ENCODE measurements at places on chromosomes 5 and 9.
A peak's percentile ranks its signal among the peaks of the same experiment; 100 is the strongest.

- DNase-seq, result peak; percentile 97
Measured at GRCh38 chr9:128455849-128456612, at the start of gene ODF2. Gene ODF2 (plus strand): TSS chr9:128456006. CDS start chr9:128456092, 86 bp downstream.

DNA sequence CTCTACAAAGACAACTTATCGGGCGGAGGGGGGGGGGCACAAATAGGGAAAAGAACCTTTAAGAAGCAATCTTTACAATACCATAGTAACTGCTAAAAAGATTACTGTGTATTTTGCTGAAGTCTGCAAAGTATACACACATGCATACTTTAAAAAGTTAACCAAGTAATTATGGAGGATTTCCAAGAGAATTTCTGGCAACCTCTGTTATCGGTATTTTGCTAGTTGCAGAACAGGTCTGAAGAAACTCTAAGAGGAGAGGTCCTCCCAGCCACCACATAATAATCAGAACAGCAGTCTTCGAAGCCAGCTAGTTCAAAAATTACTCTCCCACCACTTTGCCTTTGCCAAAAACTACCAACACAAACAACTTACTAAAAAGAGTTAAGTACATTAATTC lies 56.1 kb downstream of the UBAP2 start:
- no peak for DNase-seq

DNA sequence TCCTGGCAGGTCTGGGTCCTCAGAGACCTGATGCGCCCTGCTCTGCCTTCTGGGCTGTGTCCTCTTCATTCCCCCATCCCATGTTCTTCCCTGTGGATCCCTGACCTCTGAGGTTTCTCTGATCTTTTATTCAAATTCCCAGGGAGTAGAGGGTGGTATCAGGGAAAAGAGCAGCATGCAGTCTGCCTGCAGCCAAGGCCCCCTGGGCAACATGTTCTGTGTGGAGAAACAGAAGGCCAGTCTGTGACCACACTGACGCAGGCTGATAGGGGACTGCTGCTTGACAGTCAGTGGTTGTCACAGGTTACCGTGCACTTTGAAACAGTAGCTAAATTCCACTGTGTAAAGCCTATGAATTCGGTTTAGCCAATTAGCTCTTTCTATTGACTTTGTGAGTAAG lies 156.6 kb upstream of the IRX2 start:
- DNase-seq, result no peak

DNA sequence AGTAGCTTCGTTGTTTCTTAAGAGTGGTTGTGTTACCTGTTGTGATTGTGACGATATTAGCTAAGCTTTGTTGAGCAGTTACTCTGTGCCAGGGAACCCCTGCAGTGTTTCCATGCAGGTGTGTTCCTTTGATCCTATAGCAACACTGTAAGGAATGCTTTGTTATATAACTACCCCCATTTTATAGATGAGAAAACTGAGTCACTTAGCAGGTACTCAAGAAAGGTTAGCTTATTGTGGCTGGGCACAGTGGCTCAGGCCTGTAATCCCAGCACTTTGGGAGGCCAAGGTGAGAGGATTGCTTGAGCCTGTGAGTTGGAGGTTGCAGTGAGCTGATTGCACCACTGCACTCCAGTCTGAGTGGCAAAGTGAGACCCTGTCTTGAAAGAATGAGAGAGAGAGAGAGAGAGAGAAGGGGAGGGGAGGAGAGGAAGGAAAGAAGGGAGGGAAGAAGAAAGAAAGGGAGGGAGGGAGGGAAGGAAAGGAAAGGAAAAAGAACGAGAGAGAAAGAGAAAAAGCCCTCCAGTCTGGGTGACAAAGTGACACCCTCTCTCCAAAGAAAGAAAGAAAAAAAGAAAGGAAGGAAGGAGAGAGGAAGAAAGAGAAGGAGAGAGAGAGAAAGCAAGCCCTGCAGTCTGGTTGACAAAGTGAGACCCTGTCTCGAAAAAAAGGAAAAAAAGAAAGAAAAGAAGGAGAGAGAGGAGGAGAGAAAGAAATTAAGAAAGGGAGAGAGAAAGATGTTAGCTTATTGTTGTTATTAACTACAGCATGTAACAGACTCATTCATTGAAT lies 85.6 kb upstream of the RARS1 start:
- no peak for DNase-seq

DNA sequence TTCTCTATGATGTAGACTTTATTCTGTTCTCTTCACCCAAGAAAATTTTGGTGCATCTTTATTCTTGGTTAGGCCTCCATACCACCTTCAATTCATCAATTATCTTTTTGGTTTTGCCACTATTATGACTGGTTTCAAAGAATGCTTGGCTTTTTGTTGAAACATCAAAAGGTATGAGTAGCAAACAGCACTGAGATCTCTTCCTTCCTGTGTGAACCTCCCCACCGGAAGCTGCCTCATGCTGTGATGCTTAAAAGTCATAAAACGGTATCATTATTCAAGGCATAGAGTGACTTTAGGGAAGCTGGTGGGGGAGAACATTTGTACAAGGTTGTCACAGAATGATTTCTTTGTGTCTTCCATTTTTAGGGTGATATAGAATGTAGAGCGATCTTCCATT lies 70.6 kb downstream of the IQGAP2 start:
- DNase-seq, result peak; percentile 27

- DNase-seq, result peak; percentile 25
Measured at GRCh38 chr9:34171753-34172535, 6.9 kb upstream of the UBAP1 start.

DNA sequence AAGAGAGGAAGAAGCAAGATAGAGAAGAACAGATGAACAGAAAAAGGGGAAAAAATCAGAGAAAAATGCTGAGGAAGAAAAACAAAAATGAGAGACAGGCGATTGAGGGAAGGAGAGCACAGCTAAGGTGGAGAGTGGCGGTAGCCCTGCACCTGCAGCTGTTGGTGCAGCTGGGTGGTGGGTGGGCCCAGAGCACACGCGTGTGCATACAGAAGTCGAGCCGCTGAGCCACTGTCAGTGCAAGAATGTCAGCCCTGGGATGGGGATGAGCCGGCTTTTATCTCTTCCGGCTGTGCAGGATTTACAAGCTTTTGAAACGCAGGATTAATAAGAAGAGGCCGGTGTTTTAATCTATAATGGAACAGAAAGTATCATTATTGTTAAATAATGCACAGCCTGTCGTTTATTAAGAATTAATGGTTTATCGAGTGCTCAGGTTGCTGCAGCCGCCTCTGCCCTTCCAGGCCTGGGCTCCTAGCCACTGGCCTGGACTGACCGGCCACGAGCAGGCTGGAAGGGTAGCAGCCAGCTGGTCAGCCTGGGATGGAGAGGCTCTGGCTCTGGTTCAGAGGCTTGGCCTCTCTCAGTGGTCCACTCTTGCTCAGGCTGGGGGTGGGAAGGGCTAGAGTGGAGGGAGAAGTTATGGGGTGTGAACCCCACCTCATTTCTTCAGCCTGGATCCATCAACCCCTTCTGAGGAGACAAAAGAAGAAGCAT lies 68.7 kb downstream of the PCDH1 start:
- no peak for DNase-seq

GRCh38 chr9:91530829-91531228 lies 107.2 kb upstream of the NFIL3 start:
- DNase-seq, result no peak

DNA sequence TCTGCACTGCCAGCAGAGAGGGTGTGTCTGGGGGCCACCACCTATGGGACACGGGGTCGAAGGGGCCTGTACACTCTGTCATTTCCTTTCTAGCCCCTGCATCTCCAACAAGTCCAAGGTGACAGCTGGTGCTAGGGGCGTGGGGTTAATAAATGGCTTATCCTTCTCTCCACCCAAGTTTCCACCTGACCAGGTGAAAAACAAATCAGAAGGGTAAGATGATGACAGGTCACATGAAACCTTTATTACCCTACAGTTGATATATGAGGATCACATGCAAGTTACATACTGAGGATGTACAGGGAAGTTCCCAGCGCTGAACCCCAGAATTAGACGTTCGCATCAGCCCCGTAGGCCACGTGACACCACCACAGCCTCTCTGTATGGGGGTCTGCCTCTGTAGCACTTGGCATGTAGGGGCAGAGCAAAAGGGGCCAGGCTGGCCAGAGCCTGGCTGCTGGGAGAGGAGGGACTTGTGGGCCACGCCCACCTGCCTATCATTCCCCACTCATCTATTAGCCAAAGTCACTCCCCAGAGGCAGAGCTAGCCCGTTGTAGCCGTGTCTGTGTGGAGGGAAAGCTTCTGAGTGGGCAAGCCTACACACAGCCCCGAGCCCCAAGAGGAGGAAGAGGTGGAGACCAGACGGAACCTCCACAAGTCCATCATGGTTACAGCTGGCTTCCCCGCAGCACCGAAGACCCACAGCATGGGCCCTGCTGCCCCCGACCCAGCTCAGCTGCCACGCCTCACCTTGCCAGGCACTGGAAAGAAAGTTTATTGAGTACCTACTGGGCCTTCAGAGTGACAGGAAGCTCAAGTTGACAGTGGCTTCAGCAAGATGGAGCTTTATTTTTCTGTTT lies 2.2 kb downstream of the TMEM141 start:
- DNase-seq, result no peak

DNA sequence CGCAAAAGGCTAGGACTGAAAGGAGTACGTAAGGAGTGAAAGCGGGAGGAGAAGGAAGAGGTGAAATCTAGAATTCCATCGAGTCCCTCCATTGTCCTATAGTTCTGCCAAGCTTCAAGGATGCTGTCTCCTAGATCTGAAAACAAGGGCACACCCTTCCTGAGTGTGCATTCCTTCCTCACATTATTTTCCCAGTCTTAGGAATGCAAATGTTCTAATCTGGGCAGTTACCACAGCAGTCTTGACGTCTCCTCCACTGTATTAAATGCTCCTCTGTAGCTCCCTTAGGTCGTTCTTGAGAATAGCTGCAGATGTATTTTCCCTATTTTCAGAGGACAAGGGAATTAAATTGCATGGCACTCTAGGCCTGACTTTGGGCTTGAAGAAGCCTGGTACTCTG lies 127.6 kb downstream of the SLIT3 start:
- no peak for DNase-seq

- no peak for DNase-seq
Measured at GRCh38 chr5:159017786-159018185, 81.9 kb downstream of the EBF1 start.

- peak; percentile 32 for DNase-seq
Measured at GRCh38 chr5:126449751-126450271, 26.6 kb downstream of the GRAMD2B start.

DNA sequence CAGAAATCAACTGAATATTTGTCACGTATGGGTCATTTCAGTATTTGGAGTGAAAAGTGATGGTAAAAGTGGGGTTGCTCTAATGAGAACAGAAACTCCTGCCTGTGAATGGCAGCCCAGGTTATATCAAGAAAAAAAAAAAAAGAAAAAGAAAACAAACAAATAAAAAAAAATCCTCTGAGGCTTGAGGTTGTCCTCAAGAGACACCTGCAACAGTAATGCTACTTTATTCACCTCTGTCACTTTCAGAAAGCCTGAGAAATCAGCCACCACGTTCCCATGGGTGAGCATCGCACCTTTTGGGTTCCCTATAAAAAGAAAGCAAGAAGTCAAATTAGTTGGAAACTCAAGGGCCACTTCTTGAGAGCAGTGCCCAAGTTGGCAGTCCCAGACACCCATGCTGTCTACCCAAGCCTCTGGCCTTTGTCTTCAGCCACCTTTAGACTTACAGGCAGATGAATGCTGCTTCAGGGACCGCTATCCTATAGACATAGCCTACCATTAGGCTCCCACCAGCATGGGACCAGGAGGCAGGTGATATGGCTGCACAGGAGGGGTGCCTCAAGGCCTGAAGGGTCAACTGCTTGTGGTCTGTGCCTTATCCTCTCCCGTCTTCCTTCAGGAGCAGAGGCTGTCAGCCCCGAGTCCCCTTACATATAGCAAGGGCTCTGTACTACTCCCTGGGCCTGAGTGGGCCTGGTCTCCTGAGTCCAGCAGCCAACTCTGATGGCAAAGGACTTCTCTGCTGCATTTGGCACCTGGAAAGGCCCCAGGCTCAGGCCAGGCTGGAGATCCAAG lies 31.1 kb upstream of the MEIKIN start:
- DNase-seq, result no peak

DNA sequence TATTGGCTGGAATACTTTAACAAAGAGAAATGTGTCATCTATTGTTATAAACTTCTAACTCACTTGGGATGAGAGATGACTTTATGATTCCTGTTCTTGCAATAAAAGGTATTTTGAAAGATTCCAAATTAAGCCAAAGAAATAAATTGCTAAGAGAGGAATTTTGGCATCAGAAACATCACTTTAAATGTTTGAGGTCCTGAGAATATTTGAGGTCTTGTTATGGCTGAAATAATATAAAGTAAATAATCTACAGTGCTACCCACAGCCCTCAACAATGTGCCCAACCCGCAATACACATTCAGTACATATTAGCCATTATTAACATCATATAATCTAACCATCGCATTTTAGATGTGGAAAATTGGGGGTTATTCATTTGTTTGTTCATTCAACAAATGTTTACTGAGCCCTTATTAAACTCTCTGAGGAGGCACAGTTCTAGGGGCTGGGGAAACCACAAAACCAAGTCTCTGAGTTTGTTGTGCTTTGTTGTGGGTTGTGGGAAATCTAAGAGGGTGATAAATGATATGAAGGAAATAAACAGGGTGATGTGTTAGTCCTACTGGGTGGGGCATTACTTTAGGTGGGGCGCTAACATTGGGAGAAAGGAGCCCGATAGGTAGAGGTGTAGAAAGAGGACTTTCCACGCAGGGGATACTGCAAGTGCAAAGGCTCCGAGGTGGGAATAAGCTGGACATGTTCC lies 135.2 kb upstream of the CLINT1 start:
- DNase-seq, result no peak

DNA sequence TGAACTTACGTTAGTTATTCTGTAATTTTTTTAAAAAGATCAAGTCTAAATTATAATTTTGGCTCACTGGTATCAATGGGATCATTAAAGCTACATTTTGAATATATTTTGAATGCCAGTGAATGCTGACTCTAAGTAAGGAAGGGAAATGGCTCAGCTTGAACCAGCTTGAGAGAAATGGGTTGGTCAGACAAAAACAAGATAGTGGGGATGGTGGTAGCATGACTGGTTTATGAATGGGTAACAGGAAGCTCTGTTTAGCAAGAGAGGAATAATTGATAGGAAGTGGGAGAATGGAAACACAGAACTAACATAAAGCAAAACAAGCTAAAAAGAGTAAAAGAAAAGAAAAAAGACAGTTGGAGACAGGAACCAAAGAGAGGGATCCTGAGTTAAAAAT lies 220.2 kb downstream of the ADAMTS6 start:
- DNase-seq, result no peak

GRCh38 chr5:154944716-154945115 lies 3.8 kb downstream of the MRPL22 start:
- no peak for DNase-seq

DNA sequence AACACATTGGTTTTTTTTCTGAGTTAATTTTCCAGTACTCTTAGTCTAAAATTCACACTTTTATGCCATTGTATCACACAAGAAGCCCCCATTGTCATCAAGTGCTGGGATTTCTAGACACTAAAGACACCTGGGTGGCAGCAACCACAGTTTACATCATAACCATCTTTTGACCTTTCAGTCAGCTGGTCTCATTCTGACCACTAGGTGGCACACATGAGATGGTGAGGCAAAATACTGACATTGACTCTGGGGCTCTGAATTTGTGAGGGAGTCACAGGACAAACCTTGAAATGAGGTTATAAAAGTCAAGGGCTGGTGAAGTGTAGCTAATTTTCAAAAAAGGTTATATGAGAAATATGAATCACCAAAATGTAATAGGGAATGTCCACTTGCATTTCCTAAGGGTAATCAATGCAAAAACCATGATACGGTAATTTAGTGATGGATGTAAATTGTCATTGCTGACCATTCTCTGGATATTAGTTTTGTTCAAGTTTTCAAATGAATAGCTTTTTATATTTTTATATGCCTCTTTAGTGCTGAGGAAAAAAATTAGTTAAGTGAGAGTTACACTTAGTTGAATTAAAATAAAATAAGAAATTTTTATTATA lies 229.4 kb downstream of the DMAC1 start:
- DNase-seq, result peak; percentile 55

GRCh38 chr5:157222506-157223230 lies 42.0 kb downstream of the ITK start:
- peak; percentile 67 for DNase-seq
